DND-41 (cell line): ENCODE measurements at places on chromosomes 3 and 15.

- no peak overlapping the region for H3K4me3 ChIP-seq
- peaks cover 29% of the 10 kb centered on the region for H3K36me3 ChIP-seq
- H3K27me3 ChIP-seq: no peaks in the 10 kb centered on the region
- H3K4me1 ChIP-seq: no peaks in the 10 kb centered on the region
- no peak for DNase-seq
- H3K27ac ChIP-seq: no peak overlapping the region
Measured at GRCh38 chr3:12898290-12898964, 57.1 kb upstream of the RPL32 start.

- DNase-seq: no peak
- H3K27me3 ChIP-seq: no peaks in the 10 kb centered on the region
- H3K4me3 ChIP-seq: no peak overlapping the region
Measured at GRCh38 chr15:44802336-44802735, 66.0 kb downstream of the TRIM69 start.

DNA sequence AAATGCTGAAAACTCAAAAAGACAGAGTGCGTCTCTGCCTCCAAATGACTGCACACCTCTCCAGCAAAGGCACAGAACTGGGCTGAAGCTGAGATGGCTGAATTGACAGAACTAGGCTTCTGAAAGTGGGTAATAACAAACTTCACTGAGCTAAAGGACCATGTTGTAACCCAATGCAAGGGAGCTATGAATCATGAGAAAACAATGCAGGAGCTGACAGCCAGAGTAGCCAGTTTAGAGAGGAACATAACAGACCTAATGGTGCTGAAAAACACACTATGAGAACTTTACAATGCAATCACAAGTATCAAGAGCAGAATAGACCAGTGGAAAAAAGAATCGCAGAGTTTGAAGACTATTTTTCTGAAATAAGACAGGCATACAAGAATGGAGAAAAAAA is 10.1 kb upstream of the AVEN start:
- H3K27me3 ChIP-seq: no peaks in the 10 kb centered on the region
- no peaks in the 10 kb centered on the region for H3K4me1 ChIP-seq
- H3K36me3 ChIP-seq: no peaks in the 10 kb centered on the region
- no peak overlapping the region for H3K4me3 ChIP-seq
- DNase-seq: no peak
- H3K27ac ChIP-seq: no peak overlapping the region

GRCh38 chr3:38582316-38582715 is 67.2 kb downstream of the SCN5A start:
- no peaks in the 10 kb centered on the region for H3K27me3 ChIP-seq
- DNase-seq: no peak
- no peaks in the 10 kb centered on the region for H3K36me3 ChIP-seq
- no peak overlapping the region for H3K27ac ChIP-seq

GRCh38 chr15:100109486-100110035 is 232.2 kb downstream of the ADAMTS17 start:
- no peaks in the 10 kb centered on the region for H3K4me1 ChIP-seq
- H3K4me3 ChIP-seq: no peak overlapping the region
- no peaks in the 10 kb centered on the region for H3K27me3 ChIP-seq
- no peak overlapping the region for H3K27ac ChIP-seq
- no peak for DNase-seq

DNA sequence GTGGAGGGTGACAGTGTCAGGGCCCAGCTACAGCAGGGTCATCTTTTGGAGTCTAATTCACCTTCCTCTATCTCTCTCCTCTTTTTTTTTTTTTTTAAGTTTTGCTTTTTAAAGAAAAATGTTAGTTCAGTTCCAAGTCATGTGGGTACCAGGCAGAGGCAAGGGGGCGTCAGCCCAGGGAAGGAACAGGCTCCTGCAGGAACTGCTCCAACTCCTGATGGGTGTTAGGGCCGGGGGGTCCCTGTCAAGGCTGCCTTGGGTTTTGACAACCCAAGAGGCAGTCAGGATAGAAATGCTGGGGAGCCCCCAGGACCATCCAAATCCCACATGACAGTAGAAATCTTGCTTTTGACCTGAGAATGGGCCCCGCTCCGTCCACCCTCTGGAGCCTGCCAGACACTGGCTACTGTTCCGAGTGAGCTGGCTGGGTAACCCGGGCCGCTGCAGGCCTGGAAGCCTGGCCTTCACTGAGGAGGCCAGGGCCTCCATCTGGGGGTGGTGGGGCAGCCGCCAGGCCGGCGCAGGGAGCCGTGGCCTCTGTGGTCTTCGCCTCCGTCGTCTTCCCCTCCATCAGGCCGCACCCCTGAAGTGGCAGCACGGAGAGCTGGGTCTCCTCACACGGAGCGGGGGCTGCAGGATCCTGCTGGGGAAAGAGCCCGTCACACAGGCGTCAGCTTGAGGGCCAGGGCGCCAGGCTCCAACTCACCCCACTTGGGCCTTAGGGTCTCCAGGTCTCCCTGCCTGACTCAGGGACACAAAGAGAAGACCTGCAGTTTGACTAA is 24.2 kb downstream of the RNU5B-1 start:
- H3K4me1 ChIP-seq: no peaks in the 10 kb centered on the region
- H3K27ac ChIP-seq: no peak overlapping the region
- no peaks in the 10 kb centered on the region for H3K27me3 ChIP-seq
- no peak for DNase-seq
- H3K4me3 ChIP-seq: no peak overlapping the region
- H3K36me3 ChIP-seq: no peaks in the 10 kb centered on the region

DNA sequence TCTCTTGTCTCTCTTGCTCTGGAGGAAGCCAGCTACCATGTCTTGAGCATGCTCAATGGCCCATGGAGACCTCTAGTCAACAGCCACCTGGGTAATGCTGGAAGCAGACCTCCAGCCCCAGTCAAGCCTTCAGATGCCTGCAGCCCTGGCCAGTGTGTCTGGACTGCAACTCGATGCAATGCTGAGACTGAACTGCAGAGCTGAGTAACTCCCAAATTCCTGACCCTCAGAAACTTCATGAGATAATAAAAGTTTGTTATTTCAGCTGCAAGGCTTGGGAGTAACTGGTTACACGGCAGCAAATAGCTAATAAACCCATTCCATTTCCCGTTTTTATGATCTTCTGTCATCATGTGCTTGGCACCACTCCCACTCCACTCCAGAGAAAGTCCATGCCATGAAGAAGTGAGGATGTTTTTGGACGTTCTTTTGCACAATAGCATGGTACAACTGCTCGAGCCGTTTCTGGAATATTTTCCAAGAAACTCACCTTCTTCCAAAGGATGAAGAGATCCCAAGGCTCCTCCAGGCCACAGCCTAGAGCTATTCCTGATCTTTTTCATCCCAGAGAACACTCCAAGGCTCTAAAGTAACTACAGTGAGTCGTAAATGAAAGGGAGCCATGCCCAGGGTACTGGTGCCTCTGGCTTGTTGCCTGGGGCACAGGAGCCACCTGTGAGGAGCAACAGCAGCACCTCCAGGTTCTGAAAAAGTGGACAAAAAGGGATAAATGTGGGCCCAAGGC is 72.0 kb upstream of the KLF13 start:
- peaks cover 5% of the 10 kb centered on the region; the same call in 1 of the 2 replicates for H3K4me1 ChIP-seq
- H3K4me3 ChIP-seq: no peak overlapping the region
- no peaks in the 10 kb centered on the region for H3K36me3 ChIP-seq
- DNase-seq: no peak
- H3K27ac ChIP-seq: no peak overlapping the region

- H3K27me3 ChIP-seq: peaks cover 56% of the 10 kb centered on the region
- no peak within 1 kb of the TSS for H3K27ac ChIP-seq
- H3K36me3 ChIP-seq: no peaks in the 10 kb centered on the region
- H3K4me1 ChIP-seq: no peaks in the 10 kb centered on the region
Measured at GRCh38 chr3:50674349-50675178, at the start of gene DOCK3. Gene DOCK3 (plus strand): TSS chr3:50674927. CDS start chr3:50675264, 337 bp downstream.

GRCh38 chr15:68822818-68823217 is 2.1 kb upstream of the ANP32A start:
- H3K4me1 ChIP-seq: peaks cover 17% of the 10 kb centered on the region
- H3K4me3 ChIP-seq: no peak overlapping the region
- DNase-seq: no peak
- no peak overlapping the region for H3K27ac ChIP-seq
- no peaks in the 10 kb centered on the region for H3K27me3 ChIP-seq
- peaks cover 6% of the 10 kb centered on the region; the same call in 1 of the 2 replicates for H3K36me3 ChIP-seq

DNA sequence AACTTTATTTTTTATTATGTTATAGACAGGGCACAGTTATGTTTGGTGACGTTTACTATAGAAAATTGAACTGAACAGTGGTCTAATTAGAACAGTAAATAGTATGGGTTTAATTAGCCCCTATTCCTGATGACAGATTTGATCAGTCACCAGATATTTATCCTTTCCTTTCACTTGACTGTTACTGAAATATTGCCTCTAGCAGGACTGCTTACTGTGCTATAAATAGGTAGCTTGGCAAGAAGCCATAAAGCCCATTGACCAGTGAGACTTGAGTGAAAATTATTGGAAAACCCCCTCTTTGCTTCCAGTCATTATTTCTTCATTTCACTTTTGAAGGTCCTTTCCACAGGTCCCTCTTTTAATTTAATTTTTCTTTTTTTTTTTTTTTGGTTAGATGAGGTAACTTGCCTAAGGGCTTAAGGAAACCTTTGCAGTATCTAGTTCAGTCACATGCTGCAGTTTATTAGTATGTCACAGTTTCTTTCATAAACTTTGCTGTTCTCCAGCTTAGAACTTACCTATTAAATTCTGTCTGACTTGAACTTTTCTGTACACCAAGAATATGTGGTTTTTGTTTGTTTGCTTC is 115.6 kb downstream of the ADAMTSL3 start:
- H3K36me3 ChIP-seq: no peaks in the 10 kb centered on the region
- no peak for DNase-seq
- no peak overlapping the region for H3K27ac ChIP-seq

DNA sequence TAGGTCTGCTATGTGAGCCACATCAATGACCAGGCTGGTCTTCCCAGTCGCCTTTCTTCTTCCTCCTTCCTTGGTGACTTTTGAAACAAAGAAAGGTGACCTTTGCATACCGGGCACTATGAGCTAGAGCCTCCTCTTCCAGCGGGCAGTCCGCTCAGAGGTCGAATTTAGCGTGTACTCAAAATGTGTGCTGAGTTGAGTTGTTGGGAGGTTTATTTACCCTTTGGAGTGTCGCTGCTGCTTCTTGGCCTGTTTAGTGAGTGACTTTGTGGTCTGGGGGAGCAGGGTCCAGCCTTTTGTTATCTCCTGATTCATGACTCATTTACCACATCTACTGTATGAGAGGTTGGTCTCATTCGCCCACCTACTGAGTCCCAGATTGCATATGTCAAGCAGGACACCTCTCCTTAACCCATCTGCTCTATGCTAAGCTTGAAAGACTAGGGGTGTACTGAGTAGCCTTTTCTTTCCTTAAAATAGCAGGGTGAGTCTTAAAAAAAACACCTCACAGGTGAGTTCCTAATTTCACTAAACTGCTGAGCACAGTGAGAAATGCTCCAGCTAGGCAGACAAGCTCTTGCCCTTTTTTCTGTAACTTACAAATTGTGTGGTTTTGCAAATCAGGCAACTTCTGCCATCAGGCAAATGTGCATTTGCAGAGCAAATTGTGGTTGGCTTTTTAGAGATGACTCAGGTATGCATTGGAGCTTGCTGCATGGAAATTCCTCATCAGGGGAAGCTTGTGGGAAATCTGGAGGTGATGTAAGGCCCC is 3.2 kb upstream of the SIAH2 start:
- H3K4me1 ChIP-seq: peaks cover 19% of the 10 kb centered on the region
- no peaks in the 10 kb centered on the region for H3K36me3 ChIP-seq
- no peak overlapping the region for H3K4me3 ChIP-seq
- no peak for DNase-seq
- H3K27me3 ChIP-seq: peaks cover 6% of the 10 kb centered on the region

GRCh38 chr15:25946241-25946805 is 83.2 kb upstream of the ATP10A start:
- no peak overlapping the region for H3K27ac ChIP-seq
- H3K4me3 ChIP-seq: no peak overlapping the region
- no peaks in the 10 kb centered on the region for H3K4me1 ChIP-seq
- no peaks in the 10 kb centered on the region for H3K27me3 ChIP-seq
- DNase-seq: no peak

- no peak for DNase-seq
- no peak overlapping the region for H3K27ac ChIP-seq
- H3K36me3 ChIP-seq: no peaks in the 10 kb centered on the region
- H3K4me3 ChIP-seq: no peak overlapping the region
- no peaks in the 10 kb centered on the region for H3K4me1 ChIP-seq
Measured at GRCh38 chr3:184786280-184786941, 25.6 kb upstream of the VPS8 start.

- no peak overlapping the region for H3K27ac ChIP-seq
- H3K36me3 ChIP-seq: no peaks in the 10 kb centered on the region
- no peaks in the 10 kb centered on the region for H3K27me3 ChIP-seq
Measured at GRCh38 chr3:61186030-61186429, 65.2 kb downstream of the FHIT start.
